ENCODE measurements at places on chromosomes 12 and 14.

DNA sequence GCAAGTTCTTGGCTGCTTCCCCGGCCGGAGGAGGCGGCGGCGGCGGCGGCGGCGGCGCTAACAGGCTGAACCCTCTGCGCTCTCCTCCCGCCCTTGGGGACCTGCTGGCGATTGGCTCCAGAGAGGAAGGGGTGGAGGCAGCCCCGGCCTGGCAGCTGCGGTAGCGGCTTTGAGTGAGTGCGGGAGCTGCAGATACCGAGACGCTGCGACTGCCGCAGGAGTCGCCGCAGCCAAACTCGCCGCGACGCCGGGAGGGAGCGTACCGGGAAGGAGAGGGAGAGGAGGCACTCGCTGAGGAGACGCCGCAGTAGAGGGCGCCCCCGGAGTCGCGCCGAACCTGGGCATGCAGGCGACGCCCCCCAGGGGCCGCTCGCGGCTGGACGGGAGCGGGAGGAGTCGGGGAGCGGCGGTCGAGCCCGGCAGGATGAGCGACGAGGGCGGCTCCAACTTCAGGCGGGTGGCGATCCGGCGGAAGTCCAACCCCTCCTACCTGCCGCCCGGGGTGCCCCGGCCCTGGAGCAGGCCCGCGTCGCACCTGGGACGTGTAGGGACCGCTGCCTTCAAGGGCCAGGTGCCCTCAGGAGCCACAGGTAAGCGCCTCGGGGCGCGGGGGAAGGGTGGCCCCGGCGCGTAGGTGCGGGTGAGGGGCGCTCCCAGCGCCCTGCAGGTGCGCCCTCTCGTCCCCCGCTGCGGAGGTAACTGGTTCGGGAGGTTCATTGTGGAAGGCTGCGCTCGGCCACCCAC, at the start of gene FGD4:
TSS of gene FGD4 (plus strand) at position 189 of the 744 bp plus-strand sequence.
- peak; percentile 78 for DNase-seq

DNA sequence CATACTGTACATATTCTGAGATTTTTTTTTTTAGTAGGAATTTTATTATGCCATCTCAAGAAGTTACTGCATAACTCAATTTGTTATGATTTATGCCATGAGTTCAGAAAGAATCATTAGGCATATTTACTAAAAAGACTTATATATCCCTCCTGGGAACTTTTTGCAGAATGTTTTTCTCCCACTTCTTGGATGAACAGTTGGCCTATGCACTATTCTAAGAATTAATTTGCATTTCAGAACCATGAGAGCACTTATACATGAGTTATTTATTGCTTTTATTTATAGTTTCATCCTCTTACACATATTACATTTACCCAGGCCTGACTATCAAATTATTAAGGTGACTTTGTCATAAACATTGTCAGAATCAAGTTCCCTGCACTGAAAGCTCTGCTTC, 6.3 kb upstream of the LRIG3 start:
- DNase-seq, result no peak

DNA sequence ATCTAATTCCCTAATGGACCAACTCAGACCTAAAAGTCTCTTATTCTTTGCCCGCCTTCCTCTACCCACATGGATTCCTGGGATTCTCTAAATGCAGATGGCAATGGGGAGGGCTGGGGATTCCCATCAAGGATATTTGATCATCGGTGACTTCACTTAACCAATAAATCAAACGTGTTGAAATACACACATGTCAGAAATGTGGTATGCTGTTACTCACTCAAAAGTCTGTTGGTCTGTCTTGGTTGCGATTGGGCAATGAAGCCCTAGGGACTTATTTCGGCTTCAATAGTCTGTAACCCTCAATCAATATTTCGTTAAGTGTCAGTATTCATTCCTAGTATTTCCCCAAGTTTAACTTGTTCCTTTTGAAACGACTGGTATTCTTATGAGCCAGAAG, 117.2 kb upstream of the DIO3 start:
- no peak for DNase-seq

GRCh38 chr12:69987579-69988091, 162.6 kb downstream of the MYRFL start:
- no peak for DNase-seq

DNA sequence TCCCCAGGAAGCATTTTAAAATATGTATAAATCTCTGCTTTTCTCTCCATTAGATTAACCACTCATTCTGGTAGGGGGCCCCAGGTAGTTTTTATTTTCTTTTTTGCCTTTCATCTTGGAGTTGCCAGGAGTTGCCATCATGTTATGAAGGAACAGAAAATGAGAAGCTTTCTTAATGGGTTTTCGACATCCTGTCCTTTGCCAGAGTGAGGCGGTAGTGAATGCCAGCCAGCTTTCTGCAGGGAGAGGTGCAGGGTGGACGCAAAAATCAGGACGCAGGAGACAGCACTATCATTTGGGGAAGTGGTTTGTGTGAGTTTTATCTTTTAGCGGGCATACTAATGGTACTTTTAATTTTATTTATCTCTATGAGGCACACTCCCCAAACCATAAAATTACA, 1.7 kb downstream of the RASSF8 start:
- DNase-seq, result no peak
